ENCODE measurements at places on chromosomes 1 and 21.

DNA sequence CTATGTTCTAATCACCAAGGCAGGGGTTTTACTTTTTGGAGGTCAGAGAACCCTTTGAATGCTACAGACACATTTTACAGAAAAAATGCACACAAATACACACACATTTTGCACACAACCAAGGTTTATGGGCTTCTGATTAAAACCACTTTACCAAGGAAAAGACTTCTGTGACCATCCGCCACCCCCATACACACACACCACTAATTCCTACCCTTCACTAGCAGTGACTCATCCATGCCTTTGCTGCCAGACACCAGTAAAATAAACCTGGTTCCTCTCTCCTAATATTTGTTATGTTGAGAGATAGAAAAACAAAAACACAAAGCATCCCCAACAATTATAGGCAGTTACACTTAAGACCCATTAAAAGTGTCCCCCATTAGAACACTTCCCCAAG is 12.9 kb downstream of the PIGM start:
- DNase-seq = no peak

- no peak for DNase-seq
Measured at GRCh38 chr1:81887421-81888144, 86.8 kb downstream of the ADGRL2 start.

- DNase-seq = no peak
Measured at GRCh38 chr1:24108334-24109165, 3.4 kb downstream of the MYOM3 start.

DNA sequence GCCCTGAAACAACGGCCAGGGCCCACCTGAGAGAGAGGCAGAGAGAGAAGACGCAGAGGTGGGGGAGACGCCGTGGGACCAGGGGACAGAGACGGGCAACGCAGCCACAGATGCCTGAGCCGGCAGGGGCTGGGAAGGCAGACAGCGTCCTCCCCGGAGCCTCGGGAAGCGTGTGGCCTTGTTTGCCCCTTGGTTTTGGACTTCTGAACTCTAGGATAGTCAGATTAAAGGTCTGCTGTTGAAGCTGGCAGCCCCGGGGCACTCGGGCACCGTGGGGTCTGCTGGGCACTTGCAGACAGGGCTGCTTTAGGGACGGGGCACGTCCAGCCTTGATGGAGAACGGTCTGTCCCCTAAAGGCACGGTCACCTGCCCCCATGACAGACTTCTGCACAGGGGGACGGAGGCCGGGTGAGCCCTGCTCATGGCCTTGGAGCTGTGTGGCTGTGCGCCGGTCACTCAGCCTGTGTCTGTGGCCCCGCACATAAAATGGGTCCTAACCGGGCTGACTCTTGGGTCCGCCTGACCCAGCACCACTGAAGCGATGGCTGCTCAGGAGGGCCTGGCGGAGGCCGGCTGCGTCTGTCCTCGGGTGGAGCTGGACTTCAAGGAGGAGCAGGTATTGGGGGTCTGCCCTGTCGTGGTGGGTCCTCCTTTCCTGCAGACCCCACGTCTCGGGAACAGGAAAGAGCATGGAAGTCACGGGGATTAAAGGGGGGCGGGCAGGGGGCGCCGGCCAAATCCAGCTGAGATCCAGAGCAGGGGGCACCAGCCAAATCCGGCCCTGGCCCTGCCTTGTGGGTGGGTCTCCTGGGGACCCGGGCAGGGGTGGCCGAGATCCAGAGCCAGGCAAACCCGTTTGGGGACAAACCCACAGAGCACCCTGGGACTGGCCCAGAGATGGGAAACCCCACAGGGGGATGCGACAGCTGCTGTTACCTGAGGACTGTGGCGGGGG is 9.6 kb upstream of the RNF223 start:
- no peak for DNase-seq

DNA sequence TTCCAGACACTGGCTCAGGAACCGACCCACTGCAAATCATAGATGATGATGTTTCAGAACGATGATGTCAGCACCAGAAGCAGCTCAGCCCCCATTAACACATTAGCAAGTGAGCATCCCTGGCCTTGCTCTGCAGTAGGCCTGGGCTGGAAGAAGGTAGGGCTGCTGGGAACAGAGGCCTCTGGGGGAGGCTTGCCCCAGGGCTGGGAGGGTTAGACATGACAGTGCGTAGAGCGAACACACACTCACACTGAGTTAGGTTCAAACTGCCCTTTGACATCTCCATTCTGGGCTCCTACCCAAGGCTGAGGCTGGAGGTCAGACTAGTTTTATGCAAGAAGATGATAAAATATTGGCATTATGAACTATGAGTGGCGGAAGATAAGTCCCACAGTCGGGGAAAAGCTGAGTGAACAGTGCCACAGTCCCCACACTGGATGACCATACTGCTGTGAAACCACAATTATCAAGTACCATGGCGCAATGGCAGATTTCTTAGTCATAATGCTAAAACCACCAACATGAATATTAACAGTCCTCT is 91.1 kb downstream of the DMRTB1 start:
- no peak for DNase-seq

DNA sequence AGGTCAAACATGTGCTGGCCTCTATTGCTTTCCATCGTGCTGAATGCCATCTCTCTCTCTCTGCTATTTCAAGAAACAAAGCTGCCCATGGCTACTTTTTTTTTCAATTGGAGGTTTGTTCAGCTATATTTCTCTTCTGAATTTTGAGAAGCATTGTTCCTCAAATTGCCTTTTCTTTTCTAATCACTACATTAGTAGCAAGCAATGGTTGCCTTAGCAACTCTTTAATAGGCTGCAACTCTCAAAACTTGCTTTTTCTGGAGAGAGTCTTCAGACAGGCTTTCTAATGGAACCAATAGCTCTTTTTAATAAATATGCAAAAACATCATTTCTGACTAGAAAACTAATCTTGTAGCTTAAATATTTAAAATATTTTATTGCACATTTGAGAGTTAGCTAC is 439.0 kb downstream of the LRRIQ3 start:
- DNase-seq = no peak

GRCh38 chr1:241336335-241336734 is 20.7 kb downstream of the RGS7 start:
- no peak for DNase-seq

- no peak for DNase-seq
Measured at GRCh38 chr1:21106238-21106637, 70.5 kb downstream of the EIF4G3 start.
